Brain microvascular endothelial cell (primary cell): ENCODE measurements at places on chromosomes 1 and 21.
A peak's percentile ranks its signal among the peaks of the same experiment; 100 is the strongest.

- no peak for DNase-seq
Measured at GRCh38 chr1:90716243-90716551, 905 bp downstream of the BARHL2 start.

GRCh38 chr1:218284377-218284916, 646 bp upstream of the RRP15 start:
- DNase-seq = no peak

GRCh38 chr21:45990049-45990711, 8.6 kb downstream of the COL6A1 start:
- no peak for DNase-seq

- DNase-seq = no peak
Measured at GRCh38 chr1:29779146-29779545, 542.8 kb downstream of the PTPRU start.

GRCh38 chr1:77068013-77068412, 151.2 kb downstream of the PIGK start:
- no peak for DNase-seq

DNA sequence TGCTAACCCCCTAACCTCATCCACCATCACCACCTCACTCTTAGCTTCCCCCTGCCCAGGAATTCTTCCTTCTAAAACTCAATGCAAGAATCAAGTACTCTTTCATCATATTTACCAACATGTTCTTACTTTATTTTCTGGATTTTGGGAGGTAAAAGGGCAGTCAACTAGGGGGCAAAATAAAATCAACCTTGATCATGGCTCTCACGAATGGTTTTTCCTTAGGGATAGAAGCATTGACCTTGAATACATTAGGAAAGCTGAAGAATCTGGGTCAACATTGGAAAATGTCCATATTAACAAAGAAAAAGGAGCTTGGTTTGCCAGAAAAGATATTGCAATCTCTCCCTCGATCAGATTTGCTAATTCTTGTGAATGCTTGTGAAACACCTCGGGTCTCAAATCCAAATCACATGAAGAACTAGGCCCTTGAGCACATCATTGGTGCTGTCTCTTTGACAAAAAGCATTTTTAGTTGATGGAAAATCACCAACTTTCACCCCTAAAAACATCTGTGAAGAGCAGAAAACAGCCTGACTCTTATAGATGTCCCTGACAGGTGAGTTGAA, 58.9 kb downstream of the ZC3H11B start:
- no peak for DNase-seq

DNA sequence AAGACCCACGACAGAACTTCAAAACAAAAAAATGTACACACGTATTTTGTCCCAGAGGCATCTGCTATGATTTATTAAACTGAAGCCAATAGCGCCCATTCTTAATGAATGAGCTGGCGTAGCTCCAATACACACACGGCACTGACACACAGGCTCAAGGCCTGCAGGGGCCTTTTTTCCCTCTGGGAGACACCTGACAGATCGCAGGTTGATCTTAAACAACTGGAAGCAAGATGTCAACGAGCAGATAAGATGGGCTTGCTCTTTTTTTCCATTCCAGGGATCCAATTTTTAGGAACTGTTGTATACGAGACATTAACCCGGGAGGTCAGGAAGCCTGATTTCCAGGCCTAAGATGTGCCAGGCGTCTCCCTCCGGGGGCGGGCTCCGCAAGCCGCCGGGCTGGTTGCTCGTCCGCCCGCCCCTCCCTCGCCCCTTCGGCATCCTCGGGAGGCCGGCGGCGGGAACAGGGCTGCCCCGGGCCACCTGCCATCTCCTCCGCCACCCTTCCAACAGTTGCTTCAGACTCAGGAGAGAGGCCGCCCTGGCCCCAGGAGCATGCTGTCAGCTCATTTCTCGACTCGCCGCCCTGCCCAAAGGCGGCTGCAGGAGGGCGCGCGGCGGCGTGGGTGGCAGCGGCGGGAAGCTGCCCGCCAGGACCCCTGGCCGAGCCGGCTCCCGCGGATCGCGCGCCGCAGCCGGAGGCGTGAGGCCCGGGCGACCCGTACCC, 735 bp downstream of the TTC13 start:
- no peak for DNase-seq

- DNase-seq = no peak
Measured at GRCh38 chr1:7225711-7226505, 440.7 kb downstream of the CAMTA1 start.

DNA sequence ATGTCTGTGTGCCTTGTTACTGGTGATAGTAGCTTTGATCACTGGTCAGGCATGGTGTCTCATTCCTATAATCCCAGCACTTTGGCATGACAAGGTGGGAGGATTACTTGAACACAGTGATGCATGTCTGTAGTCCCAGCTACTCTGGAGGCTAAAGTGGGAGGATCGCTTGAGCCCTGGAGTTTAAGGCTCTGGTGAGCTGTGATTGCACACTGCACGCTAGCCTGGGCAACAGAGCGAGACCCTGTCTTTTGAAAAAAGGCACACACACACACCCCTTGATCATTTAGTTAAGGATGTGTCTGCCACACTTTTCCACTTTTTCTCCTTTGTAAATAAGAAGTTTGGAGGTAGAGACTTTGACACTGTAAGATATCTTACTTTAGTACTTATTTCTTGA, 15.1 kb downstream of the MIGA1 start:
- DNase-seq = no peak

DNA sequence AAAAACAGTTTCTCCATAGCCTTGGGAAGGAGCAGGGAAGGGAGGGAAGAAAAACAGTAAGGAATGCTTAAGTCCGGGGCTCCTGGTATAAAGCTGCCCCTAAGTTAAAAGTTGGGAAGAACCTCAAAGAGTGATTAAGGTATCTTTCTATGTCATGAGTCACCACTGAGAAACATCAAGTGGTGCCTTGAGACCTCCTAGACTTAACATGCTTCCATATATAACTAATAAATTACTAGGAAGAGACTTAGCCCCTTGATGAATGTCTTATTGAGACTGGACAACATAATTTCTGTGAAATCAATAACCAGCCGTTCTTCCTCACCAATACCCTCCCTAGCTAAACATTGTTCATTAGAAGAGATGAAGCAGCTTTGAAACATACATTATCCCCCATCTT, 121.8 kb upstream of the SLC44A3 start:
- DNase-seq = no peak

- no peak for DNase-seq
Measured at GRCh38 chr1:113185463-113186104, 112.6 kb downstream of the LRIG2 start.

DNA sequence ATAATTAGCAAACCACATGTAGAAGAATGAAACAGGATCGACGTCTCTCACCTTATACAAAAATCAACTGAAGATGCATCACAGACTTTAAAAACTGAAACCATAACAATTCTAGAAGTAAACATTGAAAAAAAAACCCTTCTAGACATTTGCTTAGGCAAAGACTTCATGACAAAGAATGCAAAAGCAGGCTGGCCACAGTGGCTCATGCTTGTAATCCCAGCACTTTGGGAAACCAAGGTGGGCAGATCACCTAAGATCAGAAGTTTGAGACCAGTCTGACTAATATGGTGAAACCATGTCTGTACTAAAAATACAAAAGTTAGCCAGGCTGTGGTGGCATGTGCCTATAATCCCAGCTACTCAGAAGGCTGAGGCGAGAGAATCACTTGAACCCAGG, 1351.7 kb downstream of the MRPL39 start:
- no peak for DNase-seq

GRCh38 chr1:230626232-230626631, 16.0 kb upstream of the COG2 start:
- DNase-seq = no peak

GRCh38 chr1:203197625-203198024, 11.1 kb upstream of the CHI3L1 start:
- peak; percentile 58 for DNase-seq

- DNase-seq = peak; percentile 52
Measured at GRCh38 chr21:21163904-21164303, 165.7 kb downstream of the NCAM2 start.

GRCh38 chr1:29785137-29785527, 548.8 kb downstream of the PTPRU start:
- DNase-seq = no peak

DNA sequence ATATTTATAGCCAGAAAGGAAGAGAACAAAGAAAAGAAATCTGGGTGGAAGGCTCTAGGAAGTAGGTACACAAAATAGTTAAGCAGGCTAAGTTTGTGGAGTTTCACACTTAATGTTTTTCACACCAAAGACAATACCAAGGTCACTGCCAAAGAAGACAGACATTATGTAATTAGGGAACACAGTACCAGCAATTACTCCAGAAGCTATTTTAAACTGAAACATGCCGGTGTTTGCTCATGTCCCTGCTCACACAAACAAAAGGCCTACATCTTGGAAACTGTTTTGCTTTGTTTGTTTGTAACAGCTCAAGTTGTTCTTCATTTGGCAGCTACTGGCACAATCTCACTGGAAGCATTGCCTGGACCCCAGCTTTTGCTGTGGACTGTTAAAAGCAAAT, 88.5 kb upstream of the DAB1 start:
- DNase-seq = no peak

GRCh38 chr1:195714248-195714647, 894.0 kb downstream of the KCNT2 start:
- DNase-seq = no peak

GRCh38 chr1:49651136-49651535, 372.6 kb downstream of the AGBL4 start:
- DNase-seq = no peak

DNA sequence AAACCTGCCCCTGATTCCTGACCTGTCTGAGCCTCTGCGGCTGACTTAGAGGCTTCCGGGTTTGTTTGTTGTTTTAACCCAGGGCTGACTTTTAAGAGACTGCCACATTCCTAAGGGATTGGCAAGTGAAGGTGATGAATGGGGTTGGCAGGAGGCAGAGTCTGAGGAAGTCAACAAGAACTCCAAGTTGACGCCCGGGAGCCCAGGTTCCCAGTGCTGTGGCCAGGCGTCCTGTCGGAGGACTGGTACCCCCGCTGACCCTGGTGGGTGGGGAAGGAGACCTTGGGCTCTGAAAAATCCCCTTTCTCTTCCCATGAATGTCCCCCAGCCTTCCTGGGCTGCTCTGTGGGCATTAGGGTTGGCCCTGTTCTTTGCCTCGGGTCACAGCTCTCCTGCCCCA, 19.7 kb upstream of the EPS8L3 start:
- DNase-seq = peak; percentile 48

- DNase-seq = no peak
Measured at GRCh38 chr21:22575165-22575584, 1577.0 kb downstream of the NCAM2 start.

DNA sequence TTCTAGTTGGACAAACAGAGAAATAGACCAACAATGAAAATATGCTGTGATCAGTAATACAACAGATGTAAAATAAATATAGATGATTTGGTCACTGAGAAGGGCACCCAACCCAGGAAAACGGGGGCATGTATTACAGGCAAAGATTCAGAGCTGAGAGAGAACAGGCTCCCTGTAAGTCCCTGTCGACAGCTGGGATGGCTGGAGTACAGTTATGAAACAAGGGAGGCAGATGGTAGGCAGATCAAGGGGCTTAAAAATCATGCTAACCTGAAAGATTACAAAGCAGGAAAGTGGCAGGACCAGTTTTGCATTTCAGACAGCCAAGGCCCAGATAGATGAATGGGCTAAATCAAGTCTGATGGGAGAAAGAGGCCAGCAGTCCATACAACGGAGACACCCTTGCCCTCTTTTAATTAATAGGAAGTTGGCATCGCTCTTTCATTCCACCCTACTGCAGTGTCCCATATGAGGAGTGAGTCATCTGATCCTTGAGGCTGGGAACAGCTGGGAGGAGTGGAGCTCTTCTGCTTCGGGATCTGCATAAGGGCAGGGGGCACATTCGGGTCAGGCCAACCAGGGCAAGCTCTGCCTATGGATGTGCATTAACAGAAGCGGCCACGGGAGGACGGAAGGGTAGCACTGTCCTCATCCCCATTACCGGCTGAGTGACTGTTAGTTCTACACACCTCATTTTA, 171.1 kb downstream of the DAB1 start:
- no peak for DNase-seq

GRCh38 chr1:222696741-222697140, 15.6 kb downstream of the AIDA start:
- no peak for DNase-seq

- DNase-seq = no peak
Measured at GRCh38 chr1:238029126-238029525, 138.4 kb upstream of the ZP4 start.

GRCh38 chr21:33660406-33660805, 18.1 kb downstream of the ITSN1 start:
- no peak for DNase-seq

GRCh38 chr1:42732126-42732680, 7.8 kb downstream of the CLDN19 start:
- no peak for DNase-seq

GRCh38 chr1:21650400-21650799, 18.8 kb downstream of the RAP1GAP start:
- DNase-seq = no peak

GRCh38 chr1:5492846-5493245, 499.4 kb downstream of the NPHP4 start:
- DNase-seq = no peak

DNA sequence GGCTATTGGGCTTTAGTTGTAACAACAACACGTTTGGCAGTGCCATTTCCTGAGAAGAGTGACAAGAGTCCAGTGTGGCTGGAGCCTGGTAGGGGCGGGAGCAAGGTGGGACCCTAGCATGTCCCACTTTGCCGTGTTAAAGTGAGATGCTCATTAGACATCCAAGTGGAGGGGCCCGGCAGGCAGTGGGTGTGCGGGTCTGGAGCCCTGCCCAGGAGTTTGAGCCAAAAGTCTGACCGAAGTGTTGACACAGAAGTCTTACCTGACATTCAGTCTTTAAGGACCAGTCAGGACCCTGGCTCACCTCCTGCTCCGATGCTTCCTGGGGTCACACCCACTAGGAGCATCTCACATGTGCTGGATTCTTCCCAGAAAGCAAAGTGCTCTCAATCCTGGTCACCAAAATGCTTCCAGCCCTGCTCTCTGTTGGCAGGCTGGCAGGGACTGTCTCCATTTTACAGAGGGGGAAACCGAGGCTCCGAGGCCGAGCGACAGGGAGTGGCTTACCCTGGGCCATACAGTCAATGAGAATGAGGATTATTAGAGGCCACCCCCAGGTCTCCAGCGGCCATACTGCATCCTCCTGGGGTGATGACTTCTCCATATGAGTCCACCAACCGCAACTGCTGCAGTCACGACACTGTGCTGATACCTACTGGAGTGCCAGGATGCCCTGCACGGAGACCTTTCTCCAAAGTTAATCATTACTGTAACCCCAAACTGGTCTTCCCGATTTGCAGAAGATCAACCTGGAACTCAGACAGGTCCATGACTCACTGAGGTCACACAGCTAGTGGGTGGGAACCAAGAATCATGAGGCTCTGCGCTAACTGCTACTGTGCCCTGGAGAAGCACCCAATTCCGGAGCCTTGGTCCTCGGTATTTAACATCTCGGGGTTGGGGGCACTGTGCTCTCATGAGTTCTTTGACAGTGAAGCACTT, 112.7 kb downstream of the PRDM2 start:
- no peak for DNase-seq
